NCI-H1417 (cell line): ENCODE measurements at places on chromosomes 6 and 20.

- no peak for DNase-seq
Measured at GRCh38 chr6:44255871-44256774, 1.2 kb downstream of the SLC35B2 start.

GRCh38 chr6:130838250-130838860 lies 11.1 kb downstream of the SMLR1 start:
- DNase-seq, result no peak

DNA sequence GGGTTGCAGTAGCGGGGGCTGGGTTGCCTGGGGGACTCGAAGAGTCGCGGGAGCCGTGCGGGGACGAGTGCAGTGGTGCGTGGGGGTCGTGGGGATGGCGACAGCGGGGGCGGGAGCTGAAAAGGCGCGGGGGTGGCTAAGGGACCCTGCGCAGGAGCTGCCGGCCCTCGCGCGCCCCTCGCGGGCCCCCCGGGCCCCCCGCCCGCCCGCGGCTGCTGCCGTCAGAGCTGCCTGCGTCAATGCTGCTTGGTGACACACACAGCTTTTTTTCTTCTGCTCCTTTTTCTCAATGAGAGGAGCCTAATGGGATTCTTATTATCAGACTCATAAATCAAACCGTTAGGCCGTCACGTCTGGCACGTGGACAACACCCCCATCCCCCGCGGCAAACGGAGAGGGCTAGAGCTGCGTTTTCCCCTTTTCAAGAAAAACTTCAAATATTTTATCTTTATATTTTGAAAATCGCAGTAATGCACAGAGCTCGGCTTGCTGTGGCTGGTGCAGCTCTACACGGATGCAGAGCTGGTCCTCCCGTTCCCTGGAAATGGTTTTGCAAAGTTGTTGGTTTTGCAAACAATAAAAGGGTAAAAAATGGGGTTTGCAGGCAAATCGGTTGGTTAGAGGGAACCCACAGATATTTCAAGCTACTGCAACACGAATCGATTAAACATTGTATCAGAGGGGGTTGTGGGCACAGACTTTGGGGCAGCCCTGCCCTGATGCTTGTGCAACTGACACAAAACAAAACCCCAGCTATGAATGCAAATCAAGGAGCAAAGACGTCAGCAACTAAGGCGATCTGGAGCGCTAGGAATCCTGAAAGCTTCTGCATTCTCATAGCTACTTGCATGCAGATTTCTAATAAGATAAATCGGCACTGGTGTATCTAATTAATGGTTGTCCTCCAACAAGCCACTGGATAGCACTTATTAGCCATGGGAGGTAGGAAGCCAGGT lies 161.4 kb downstream of the TBXT start:
- DNase-seq, result no peak

- peak; percentile 89 for DNase-seq
Measured at GRCh38 chr6:26196846-26197635, 109.8 kb downstream of the HFE start.

DNA sequence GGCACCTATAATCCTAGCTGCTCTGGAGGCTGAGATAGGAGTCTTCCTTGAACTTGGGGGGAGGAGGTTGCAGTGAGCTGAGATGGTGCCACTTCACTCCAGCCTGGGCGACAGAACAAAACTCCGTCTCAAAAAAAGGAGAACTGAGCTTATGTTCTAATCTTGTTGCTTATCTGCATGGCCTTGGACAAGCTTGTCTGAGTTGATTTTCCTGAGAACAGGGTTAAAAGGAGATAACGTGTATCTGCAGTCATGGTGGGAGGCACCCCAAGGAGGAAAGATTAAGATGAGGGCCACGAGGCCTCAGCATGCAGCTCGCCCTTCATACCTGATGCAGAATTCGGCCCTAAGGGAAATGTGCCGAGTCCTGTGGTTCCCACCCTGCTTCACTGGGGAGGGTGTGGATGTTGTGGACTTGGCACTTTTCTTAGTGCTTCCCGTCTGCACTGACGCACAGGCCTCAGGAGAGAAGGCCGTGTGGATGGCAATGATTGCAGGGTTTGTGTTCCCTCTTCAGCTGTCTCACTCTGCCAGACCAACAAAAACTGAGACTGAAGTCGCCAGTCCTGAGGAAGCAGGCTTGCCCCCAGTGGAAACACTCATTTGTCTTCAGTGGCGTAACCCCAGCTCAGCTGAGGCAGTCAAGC lies 56.3 kb downstream of the EZR start:
- DNase-seq, result no peak
